Skin of body (tissue), 3 donors: ENCODE measurements at places on chromosomes 5 and 9. TPM values are rescaled to one million over a fixed set of nuclear protein-coding genes. Genes with fewer than 3 reads are reported as not detected.

The SHOC1 gene
- 0.79 TPM for total RNA-seq

- DNase-seq, result no peak
Observed at GRCh38 chr5:61357745-61358144, 25.7 kb downstream of the ZSWIM6 start.

DNA sequence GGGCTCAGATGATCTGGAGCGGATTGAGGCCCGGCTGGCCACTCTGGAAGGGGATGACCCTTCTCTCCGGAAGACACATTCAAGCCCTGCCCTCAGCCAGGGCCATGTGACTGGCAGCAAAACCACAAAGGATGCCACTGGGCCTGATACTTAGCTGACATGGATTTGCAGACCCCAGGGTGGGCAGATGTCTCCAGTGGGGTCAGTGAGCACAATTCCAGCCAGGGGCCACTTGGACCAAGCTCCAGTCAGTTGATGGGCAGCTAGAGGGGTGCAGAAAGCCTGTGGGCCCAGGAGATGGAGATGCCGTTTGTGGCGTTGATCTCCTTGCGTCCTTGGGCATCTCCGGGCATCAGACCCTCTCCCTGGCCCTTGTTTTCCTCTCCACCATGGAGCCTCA lies 46.7 kb downstream of the PSD2 start:
- DNase-seq, result no peak

GRCh38 chr5:65778126-65778525 lies 56.1 kb downstream of the NLN start:
- no peak for DNase-seq

DNA sequence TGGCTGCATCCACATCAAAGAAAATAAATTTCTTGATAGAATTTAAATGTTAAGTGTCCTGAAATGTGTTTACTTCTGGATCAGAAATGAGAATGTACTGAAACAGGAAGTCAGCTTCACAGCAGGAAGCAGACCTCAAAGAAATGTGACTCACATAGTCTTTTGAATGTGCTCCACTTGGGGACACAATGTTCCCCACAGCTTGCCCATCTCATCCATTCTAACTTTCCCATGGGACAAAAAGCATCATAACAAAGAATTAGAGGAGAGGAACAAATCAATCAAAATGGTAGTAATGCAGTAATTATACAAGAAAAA lies 85.7 kb downstream of the GRAMD2B start:
- DNase-seq, result no peak

GRCh38 chr5:119828541-119828940 lies 199.2 kb downstream of the FAM170A start:
- no peak for DNase-seq

DNA sequence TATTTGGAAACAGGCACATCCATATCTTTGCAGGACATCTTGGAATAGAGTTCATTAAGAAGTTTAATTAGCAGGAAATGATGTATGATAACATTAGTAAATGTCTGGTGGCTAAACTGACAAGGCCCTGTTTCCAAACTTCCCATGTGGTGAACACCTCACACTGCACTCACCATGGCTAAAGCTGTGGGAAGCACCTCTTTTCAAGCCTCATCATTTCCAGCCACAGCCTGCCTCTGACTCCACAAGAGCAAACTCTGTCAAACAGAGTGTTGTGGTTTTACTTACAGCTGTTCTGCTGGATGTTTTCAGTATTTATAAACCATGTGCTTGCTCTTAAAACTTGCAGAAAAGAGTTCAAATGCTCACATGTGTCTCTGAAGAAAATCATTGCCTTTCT lies 14.9 kb upstream of the NDUFB6 start:
- DNase-seq, result peak; percentile 8

DNA sequence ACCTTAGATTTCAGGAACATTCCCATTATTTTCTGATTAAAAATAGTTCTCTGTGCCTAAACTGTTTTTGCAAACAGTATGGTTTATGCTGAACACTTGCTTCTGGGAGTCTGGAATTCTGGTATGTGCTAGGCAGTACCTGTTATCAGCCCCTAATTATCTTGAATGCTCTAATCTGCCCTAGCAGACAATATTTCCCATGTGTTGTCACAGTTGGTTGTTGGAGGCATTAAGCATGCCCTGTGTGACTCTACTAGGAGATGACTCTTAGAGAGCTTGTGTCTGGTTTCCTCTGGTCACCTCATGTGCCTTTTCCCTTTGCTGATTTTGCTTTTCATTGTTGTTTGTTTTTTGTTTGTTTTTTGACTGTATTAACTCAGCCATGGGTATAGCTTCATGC lies 36.6 kb downstream of the UHRF2 start:
- no peak for DNase-seq

DNA sequence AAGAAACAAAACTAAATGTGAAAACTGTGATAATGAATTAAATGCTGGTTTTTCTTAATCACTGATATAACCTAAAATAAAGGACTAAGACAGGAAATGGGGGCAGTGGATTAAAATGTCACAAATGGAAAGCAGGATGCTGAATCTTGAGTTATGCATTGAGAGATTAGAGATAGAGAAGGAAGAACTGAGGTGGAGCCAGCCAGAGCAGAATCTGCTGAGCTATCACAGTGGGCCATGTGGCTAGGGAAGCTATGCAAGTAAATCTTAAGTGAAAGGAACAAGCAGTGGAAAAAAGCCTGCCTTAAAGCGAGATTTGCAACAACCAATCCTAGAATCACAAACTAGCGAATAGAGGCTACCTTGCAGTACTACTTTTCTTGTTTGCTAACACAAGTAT lies 188.5 kb upstream of the RASA1 start:
- no peak for DNase-seq
